ENCODE measurements at places on chromosomes 16 and 17.
A peak's percentile ranks its signal among the peaks of the same experiment; 100 is the strongest.

GRCh38 chr16:26442321-26442720, 624.4 kb upstream of the C16orf82 start:
- no peak for DNase-seq

- no peak for DNase-seq
Measured at GRCh38 chr16:86368261-86368660, 142.1 kb upstream of the FOXF1 start.

GRCh38 chr16:66923866-66924265, 1.5 kb downstream of the RRAD start:
- DNase-seq: no peak

- no peak for DNase-seq
Measured at GRCh38 chr16:20051147-20051546, 22.5 kb downstream of the GPR139 start.

DNA sequence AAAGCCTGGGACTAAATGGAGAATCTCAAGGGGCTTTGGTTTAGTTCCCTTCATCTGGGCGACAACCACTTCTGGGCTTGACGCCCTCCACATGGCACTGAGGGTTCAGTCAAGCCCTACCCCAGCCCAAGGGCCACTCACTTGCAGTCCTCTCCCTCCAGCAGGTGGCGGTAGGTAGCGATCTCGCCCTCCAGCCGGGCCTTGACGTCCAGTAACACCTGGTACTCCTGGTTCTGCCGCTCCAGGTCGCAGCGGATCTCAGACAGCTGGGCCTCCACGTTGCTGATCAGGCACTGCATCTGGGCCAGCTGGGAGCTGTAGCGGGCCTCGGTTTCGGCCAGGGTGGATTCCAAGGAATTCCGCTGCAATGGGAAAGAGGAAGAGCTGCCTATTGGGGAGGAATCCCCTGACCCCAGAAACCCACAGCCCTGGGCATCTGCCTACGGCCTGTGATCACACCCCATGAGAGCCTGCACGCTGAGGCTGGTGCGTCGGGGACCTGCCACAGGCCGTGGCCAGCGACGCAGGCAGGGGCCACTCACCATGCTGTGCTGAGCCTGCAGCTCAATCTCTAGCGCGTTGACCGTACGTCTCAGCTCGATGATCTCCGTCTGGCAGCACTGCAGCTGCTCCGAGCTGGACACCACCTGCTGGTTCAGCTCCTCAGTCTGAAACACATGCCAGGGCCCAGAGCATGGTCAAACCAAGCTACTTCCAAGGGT, 2.7 kb downstream of the KRT36 start:
- peak; percentile 19 for DNase-seq

- no peak for DNase-seq
Measured at GRCh38 chr17:7703584-7704479, 1.2 kb upstream of the EFNB3 start.

DNA sequence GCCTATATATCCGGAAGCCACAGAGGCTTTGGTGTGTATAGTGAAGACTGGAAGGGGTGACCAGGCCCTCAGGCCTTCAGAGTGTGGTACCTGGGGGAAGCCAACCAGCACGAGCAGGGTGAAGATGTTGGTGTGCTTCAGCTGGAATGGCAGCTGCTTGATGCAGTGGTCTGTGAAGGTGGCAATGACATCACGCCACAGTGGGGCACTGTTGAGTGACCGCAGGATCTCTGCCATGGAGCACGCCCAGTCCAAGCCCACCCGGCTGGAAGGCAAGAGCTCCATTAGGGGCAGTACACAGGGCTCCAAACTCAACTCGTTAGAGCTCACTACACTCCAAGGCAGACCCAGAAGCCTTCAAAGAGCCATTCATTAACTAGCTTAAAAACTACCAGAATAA, 68.5 kb upstream of the ATP2A3 start:
- DNase-seq: no peak

GRCh38 chr17:55889271-55889670, 138.4 kb downstream of the PCTP start:
- DNase-seq: no peak

GRCh38 chr16:4260360-4260759, 12.5 kb downstream of the TFAP4 start:
- no peak for DNase-seq

DNA sequence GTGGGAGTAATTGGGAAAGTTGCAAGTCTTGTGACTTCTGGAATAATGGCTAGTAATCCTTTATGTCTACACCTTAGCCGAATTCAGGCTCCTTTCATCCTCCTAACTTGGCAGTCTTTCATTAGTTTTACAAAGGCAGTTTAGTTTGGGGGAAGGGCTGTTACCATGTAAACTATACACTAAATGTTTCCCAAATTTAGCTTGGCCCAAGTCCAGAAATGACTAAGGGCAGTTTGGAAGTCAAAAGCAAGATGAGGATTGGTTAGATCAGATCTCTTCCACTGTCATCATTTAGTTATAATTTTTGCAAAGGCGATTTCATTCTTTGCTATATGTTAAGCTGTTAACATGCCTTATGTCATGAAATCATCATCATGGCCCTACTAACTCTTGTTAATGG, 115.4 kb upstream of the CACNG3 start:
- no peak for DNase-seq

DNA sequence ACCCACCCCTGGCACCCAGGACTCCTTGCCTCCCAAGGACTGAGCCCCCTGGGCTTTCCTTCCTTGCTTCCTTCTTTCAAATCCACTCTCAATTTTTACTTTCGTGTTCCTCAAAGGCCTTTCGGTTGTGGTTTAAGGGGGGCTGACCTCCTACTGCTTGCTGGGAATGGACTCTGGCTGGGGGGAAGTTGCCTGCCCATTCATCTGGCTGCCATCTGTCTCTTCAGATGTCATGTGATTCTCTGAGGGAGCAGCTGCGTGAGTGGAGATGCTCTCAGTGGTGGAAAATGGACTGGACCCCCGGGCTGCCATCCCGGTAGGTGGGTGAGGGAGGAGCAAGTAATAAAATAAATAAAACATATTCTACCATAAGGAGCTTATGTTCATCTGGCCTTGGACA, 93.8 kb upstream of the RPRML start:
- no peak for DNase-seq

- no peak for DNase-seq
Measured at GRCh38 chr17:43901861-43902589, 5.3 kb downstream of the MPP2 start.

DNA sequence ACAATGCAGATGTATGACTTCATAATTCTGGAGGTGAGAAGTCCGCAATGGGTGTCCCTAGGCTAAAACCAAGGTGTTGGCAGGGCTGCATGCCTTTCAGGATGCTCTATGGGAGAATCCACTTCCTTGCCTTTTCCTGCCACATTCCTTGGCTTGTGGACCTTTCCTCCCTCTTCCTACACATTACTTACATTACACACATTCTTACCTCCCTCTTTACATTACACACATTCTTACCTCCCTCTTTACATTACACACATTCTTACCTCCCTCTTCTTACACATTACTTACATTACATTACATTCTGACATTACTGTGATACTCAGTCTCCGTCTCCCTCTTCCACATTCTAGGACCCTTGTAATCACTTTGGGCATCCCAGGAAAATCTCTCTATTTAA, 14.2 kb upstream of the CDH5 start:
- no peak for DNase-seq

DNA sequence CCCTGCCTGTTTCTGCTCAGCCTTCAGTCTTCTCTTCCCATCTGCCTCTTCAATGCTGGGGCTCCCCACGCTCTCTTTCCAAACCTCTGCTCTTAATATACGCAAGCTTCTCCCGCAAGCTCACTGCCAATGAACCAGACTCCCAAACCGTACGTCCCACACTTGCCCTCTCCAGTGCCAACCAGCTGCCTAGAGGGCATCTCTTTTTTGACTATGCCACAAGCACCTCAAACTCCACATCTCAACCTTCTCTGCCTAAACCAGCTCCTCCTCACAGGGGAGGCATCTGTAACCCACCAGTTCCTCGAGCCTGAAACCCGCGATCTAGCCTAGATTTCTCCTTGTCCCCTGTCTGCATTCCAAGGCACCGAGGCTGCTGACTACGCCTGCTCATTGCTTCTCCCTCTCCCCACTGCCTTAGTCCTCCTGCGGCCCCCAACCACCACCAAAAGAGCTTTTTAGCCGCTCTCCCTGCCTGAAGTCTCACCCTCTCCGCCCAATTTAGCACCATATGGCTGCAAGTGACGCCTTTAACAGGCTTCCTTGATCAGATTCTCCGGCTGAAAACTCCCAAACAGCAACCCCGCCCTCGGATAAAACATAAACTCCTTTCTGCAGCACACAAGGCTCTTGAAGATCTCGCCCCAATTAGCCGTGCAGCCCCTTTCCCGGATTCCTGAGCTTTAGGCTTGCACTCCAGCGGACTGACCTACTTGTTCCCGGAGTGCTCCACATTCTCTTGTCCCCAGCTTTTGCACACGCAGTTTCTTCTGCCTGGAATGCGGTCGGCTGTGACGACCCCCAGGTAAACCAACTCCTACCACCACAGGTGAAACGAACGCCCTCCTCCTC, 1.5 kb downstream of the GGA2 start:
- no peak for DNase-seq

- DNase-seq: no peak
Measured at GRCh38 chr17:74757931-74758847, 9.8 kb downstream of the NHERF1 start.

DNA sequence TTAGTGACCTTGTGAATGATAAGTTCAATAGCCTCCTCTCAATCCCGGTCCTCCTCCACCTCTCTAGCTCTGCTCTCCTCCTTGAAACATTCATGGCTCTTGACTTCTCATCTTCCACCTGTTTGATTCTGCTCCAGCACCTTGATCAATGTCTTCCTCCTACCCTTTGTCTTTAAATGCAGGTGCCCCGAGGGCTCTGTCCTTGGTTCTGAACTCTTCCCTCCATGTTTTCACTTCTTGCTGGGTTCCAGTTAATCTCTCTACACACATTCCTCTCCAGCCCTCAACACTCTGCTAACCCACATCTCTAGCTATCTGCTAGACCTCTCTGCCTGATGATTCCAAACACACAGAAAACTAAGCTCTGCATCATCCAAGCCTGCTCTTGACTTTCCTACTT, 13.4 kb downstream of the CD300E start:
- no peak for DNase-seq

DNA sequence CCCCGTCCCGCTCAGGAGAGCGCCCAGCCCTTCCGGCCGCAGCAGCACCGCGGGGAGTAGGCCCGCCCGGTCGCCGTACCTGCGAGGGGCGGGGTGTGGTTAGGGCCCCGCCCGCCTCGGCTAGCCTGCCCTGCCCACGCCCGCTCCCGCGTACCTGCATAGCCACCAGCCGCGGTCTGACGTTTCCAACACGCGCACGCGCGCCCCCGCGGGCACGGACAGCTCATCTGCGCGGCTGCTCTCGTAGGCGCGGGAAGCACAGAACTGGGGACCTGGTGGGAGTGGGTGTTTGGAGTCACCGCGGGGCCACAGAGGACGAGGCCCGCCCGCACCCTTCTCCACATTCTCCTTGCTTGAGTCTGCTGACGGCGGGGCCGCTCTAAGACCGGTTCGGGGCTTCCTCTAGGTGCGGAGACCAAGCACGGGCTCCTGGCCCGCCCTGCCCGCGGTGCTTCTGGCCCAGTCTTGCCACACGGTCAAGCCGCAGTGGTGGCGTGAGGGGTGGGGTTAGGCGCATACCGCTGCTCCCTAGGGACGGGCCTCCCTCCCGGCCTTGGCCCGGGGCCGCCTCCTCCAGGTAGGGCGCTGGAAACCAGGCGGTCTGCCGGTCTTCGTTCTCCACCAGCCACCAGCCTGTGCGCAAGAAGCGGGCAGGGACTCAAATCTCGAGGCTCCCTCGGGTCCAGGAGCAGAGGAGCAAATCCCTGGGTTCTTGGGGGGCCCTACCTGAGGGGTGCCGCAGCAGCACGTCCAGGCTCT, 1.8 kb downstream of the NOXO1 start:
- no peak for DNase-seq

DNA sequence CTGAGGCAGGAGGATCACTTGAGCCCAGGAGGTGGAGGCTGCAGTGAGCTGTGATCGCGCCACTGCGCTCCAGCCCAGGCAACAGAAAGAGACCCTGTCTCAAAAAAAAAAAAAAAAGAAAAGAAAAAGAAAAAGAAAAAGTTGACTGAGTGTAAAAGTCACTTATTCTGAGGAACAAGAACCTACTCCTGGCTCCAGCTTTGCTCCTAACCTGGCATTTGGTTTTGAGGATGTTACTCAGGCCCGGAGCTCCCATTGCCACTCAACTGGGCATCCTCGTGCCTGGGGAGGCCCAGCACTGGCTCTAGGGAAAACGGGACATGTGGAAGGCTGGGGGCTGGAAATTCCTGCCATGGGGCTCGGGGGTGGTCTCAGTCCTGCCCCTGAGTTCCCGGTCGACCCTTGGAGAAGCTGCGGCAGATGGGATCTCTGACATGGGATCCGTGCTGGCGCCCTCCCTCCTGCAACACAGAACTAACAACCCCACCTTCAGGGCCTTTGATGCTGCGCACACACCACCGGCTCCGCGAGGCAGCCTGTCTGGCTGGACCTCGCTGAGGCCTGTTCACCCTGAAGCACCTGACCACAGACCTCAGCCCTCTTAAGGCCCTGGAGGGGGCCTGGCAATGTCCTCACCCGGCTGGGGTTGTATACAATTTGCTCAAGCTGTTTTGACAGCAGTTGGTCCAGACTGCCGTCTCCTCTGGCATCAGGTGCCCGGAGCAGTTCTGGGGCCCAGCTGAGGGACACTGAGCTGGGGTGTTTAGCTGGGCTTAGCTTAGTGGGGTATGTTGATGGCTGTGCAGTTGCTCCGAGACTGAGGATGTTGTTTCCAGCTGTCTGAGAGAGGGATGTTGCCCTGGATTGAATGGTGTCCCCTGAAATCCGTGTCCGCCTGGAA, 12.3 kb downstream of the CD7 start:
- no peak for DNase-seq

DNA sequence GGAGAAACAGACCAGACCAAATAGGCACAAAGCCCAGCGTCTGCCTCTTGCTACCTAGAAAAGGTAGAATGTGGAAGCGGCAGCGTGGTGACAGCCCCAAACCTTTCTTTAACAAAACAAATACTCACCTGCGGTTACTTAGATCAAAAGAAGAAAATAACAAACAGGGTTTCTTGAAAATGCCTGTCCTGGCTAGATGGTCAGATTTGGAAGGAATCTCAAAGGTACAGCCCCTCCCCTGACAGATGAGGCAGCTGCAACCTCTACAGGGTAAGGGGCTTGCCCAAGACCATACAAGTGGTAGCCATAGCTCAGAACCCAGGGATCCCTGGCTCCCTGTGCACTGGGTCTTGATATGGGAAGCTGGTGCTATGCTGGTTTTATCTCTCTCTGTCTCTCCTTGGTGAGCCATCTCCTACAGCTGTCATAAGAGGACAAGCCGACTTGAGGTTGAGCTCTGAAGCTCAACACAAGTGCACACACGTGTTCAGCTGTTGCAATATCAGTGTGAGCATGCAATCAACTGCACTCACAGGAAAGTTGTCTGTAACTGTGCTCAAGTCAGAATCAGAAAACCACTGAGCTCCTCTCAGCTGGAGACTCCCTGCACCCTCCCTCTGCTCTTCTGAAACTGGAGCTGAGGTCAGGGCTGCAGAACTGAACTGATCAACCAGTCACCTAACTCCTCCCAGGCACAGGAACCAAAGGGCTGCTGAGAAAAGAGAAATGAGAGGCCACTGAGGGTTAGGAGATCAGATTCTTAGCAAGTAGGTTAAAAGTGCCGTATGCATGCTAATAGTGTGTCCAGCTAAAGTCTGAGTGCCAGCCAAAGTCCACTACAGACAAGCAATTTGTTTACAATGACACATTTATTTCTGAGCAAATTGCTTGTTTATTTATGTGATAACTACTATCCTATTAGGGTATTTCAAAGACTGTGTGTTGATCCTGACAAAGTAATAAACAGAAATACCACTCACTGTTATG, 6.1 kb upstream of the RNF157 start:
- DNase-seq: peak; percentile 84
